K562 (cell line): ENCODE measurements at places on chromosomes 5 and 9. TPM values are rescaled to one million over a fixed set of nuclear protein-coding genes. Genes with fewer than 3 reads are reported as not detected.

Gene ORM2
- total RNA-seq: 0.98 and 1.5 TPM in 2 replicates

Gene IFNA21
- total RNA-seq: not detected in 2 replicates

Gene OR1L4
- total RNA-seq: not detected in 2 replicates

Gene INSL4
- not detected in 2 replicates for total RNA-seq

Gene FBXO10
- 8.8 and 9.0 TPM in 2 replicates for total RNA-seq

Gene AMBP
- total RNA-seq: 1.3 and 2.1 TPM in 2 replicates

Gene LTC4S
- total RNA-seq: 0.51 and 0.75 TPM in 2 replicates

Gene ADAMTS13
- 0.07 TPM in 1 of 2 replicates, not detected in the other for total RNA-seq

Gene NPR2
- total RNA-seq: 6.0 and 6.9 TPM in 2 replicates

Gene FBP2
- total RNA-seq: not detected in 2 replicates

Gene CREB3
- total RNA-seq: 16.5 and 17.0 TPM in 2 replicates

Gene TTC16
- not detected in 2 replicates for total RNA-seq

Gene ANKRD33B
- 1.3 and 1.7 TPM in 2 replicates for total RNA-seq

Gene RNF20
- 21.2 and 23.3 TPM in 2 replicates for total RNA-seq

Gene PLEKHG4B
- 0.02 and 0.04 TPM in 2 replicates for total RNA-seq

Gene PCAT7
- total RNA-seq: 0.09 TPM in 1 of 2 replicates, not detected in the other

Gene SNCAIP
- not detected in 2 replicates for total RNA-seq

Gene GCNT4
- total RNA-seq: 0.02 TPM in 1 of 2 replicates, not detected in the other

Gene TMEM252
- total RNA-seq: not detected in 2 replicates

Gene IFNA17
- total RNA-seq: not detected in 2 replicates

Gene CDX1
- 0.16 TPM in 1 of 2 replicates, not detected in the other for total RNA-seq

Gene C9orf50
- not detected in 2 replicates for total RNA-seq

Gene PDE6A
- not detected in 2 replicates for total RNA-seq

Gene SLC6A7
- not detected in 2 replicates for total RNA-seq

Gene LRRC26
- total RNA-seq: not detected in 2 replicates

Gene FOXD4
- total RNA-seq: 0.76 and 1.0 TPM in 2 replicates

Gene SPAG8
- 0.36 and 0.40 TPM in 2 replicates for total RNA-seq

Gene NIPAL4
- not detected in 2 replicates for total RNA-seq

Gene GMCL2
- not detected in 2 replicates for total RNA-seq

Gene LURAP1L
- total RNA-seq: not detected in 2 replicates

Gene KLF4
- total RNA-seq: 0.95 and 1.0 TPM in 2 replicates

Gene ROR2
- 33.6 and 33.8 TPM in 2 replicates for total RNA-seq

Gene NUTM2G
- total RNA-seq: not detected in 2 replicates

Gene CDKN2A
- not detected in 2 replicates for total RNA-seq

Gene LCN9
- total RNA-seq: not detected in 2 replicates

Gene GNPDA1
- 36.6 and 40.2 TPM in 2 replicates for total RNA-seq

Gene PHYHD1
- total RNA-seq: 0.58 and 0.66 TPM in 2 replicates

Gene PALM2AKAP2
- total RNA-seq: not detected in 2 replicates

Gene FAM200C
- 1.7 and 1.9 TPM in 2 replicates for total RNA-seq

Gene PCDHB2
- total RNA-seq: 0.20 TPM in 1 of 2 replicates, not detected in the other

Gene PRRT1B
- not detected in 2 replicates for total RNA-seq

Gene ANKRD31
- total RNA-seq: 0.04 and 0.07 TPM in 2 replicates
